ENCODE measurements at places on chromosomes 5 and 9. TPM values are rescaled to one million over a fixed set of nuclear protein-coding genes. Genes with fewer than 3 reads are reported as not detected.
A peak's percentile ranks its signal among the peaks of the same experiment; 100 is the strongest.

DNA sequence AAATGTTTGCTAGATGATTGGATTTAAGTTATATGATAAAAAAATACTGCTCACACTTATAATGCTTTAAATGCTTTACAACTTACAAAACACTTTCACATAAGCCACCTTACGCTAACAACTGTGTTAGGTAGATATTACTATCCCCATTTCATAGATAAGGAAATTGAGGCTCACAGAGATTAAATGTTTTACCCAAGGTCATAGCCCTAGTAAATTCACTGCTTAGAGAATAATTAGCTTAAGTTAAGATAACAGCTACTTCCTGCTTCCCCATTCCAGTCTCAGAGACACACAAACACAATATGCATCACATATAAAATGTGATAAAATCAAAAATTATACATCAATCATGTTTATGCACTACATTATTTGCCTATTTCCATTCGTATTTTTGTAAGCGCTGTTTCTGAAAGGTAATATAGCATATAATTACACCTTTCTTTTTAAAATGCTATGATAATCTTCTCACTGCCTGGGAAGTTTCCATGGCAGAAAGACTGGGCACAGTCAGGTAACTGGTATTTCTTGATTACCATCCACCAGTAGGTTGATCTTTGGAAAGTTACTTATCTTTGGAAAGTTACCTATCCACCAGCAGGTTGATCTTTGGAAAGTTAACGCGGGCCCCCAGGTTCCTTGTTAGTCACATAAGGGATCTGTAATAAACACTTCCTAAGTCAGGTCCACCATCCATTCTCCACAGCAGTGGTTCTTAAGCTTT is 101.1 kb downstream of the NFIB start:
- peak; percentile 72 for DNase-seq

The PCDHGA3 gene
- 1.0 TPM for total RNA-seq

The PCDHB12 gene
- 1.2 TPM for total RNA-seq

GRCh38 chr5:1959725-1960581 is 77.2 kb upstream of the IRX4 start:
- DNase-seq, result no peak

- no peak for DNase-seq
Observed at GRCh38 chr5:149410071-149410470, 31.0 kb upstream of the IL17B start.

DNA sequence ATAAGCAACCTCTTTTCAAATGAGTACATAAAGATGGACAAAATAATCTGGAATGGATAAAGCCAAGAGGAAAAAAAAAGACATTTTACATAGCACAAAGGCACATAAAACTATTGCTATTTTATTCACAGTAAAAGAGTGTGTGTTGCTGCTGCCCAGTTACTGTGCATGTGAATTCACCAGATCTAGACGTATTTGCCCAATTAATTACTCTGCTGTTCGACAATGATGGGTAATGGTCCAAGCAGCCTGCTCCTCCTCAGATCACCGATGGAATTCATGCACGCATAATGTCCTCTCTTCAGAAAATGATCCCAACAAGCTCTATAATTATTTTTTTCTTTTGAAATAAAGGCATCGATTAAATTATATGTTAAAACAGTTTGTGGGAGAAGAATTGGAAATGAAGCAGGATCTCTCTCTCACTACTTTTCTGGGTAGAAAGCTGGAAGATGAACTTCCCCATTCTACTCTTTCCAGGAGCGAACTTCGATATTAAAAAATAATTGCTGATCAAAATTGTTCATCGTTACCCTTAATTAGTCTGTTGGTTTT is 357.4 kb upstream of the CCNH start:
- DNase-seq, result no peak

The OXCT1 gene
- 23.5 TPM for total RNA-seq

DNA sequence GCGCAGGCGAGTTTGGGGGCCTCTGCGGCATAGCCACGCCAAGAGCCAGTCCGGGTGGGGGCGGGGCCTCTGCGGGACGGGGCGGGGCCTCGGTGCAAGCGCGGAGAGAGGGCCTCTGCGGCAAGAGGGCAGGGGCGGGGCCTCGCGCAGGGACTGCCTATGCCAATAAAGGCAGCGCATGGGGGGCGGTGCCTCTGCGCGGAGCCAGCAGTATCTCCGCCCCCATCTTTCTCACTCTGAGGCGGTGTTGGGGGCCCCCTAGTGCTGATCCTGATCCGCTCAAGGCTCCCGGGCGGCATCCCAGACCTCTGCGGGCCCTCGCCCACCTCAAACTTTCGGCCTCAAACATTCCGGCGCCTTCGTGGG is 9.2 kb upstream of the GPRIN1 start:
- DNase-seq, result peak; percentile 74

The FBXO10 gene
- total RNA-seq, result 12.1 TPM

The FAM169A gene
- 6.9 TPM for total RNA-seq

- peak; percentile 28 for DNase-seq
Observed at GRCh38 chr9:110700953-110701352, 32.4 kb downstream of the MUSK start.

All from renal cortical epithelial cell (primary cell).